Activated CD4-positive, alpha-beta T cell treated with anti-CD3 and anti-CD28 coated beads for 1 hour (primary cell): ENCODE measurements at places on chromosomes 16 and 17.
A peak's percentile ranks its signal among the peaks of the same experiment; 100 is the strongest.

DNA sequence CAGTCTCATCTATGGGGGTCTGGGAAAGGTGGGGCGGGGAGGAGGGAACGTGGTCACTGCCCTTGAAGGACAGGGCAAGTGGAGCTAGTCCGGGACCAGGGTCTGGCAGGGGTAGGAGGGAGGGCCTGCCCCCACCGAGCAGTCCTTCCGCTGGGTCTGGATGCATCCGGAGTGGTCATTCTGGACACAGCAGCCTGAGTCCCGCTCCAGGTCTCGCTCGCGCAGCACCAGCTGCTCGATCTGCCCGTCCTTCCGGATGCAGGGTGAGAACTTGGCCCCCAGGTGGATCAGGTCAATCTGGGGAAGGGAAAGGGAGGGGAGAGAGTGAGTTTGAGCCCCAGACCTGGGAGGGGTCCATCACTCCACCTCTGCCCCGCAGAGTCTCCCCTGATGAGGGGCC is 6.8 kb downstream of the AANAT start:
- DNase-seq: no peak

DNA sequence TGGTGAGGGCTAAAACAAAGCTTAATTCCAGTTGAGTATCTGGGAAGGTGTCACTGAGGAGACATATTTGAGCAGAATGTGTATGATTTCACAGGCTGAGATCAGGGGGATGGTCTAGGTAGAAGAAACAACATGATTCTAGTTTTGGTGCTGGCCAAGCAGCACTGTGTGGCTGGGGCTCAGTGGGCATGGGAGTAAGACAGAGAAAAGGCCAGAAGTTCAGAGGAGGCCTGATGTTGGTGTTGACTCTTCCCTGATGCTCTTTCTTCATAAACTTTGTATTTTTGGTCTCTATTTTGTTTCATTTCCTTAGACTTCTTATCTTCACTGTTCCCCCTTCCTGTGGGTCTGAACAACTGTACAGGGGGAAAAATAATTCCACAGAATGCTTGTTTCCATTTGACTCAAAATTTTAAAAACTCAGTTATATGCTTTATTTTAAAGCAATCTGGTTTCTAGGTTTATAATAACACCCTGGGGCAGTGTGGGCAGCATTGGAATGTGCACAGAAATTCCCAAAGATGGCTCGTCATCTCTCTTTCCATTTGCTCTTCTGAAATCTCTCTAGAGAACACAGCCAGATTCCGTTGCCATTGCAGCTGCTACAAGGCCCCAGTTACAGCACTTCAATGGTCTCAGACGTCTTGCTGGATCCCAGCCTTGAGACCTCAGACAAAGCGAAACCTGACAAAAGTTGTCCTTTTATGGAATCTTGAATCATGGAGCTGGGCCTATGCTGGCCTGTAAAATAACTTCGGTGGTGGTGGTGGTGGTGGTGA is 68.3 kb downstream of the SNX11 start:
- DNase-seq: no peak

GRCh38 chr16:638034-638543 is 2.0 kb upstream of the METTL26 start:
- DNase-seq: no peak

GRCh38 chr17:51467336-51467735 is 207.0 kb downstream of the UTP18 start:
- DNase-seq: no peak

DNA sequence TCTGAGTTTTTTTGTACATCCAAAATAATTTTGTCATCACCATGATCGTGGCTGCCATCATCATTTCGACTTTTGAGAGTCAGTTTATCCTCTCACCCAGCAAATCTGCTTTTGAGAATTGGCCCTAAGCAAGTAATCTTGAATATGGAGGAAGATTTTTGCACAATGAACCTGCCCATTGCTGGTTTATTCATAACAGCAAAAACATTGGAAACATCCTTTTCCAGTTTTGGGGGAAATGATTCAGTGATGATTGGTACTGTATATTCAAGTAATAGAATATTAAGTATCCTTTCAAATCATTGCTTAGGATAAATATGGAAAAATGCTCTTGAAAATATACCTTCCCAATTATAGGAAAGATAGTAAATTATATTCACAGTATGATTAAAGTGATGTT is 53.1 kb downstream of the PRKCA start:
- no peak for DNase-seq

- DNase-seq: no peak
Observed at GRCh38 chr17:80830020-80830780, 161.4 kb upstream of the CHMP6 start.

GRCh38 chr17:52071712-52072111 is 86.8 kb downstream of the CA10 start:
- no peak for DNase-seq

- no peak for DNase-seq
Observed at GRCh38 chr16:88770461-88771293, 14.3 kb downstream of the PIEZO1 start.

DNA sequence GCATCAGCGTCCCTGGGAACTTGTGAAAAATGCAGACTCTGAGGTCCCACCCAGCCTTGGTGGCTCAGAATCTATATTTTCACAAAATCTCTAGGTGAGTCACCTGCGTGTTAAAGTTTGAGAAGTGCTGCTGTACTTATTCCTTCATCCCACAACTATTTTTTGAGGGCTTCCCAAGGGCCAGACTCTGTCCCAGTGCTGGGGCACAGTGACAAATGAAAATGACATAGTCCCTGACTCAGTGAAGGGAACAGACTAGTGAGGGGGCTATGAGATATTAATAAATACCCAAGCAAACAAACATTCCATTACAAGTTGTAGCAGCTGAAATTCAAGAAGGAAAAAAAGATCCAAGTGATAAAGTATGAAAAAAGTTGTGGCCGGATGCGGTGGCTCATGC is 9.9 kb upstream of the EMP2 start:
- no peak for DNase-seq

- peak; percentile 73 for DNase-seq
Observed at GRCh38 chr16:89216315-89217137, 977 bp upstream of the ZNF778 start.
